ENCODE measurements at places on chromosomes 5 and 9.
A peak's percentile ranks its signal among the peaks of the same experiment; 100 is the strongest.

DNA sequence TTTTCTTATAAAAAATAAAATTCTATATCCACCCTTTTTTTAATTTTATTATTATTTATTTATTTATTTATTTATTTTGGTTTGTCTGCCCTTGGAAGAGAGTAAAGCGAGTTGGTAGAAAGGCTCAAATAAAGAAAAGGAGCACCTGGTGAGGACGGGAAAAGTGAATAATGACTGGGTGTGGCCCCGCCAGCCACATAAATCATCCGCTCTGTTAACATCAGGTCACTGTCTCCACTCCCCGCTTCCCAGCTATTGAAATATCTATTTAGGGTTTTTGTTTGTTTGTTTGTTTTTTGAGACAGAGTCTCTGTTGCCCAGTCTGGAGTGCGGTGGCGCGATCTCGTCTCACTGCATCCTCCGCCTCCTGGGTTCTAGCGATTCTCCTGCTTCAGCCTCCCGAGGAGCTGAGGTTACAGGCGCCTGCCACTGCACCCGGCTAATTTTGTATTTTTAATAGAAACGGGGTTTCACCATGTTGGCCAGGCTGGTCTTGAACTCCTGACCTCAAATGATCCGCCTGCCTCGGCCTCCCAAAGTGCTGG is 844 bp downstream of the POLR3G start:
- no peak for DNase-seq

DNA sequence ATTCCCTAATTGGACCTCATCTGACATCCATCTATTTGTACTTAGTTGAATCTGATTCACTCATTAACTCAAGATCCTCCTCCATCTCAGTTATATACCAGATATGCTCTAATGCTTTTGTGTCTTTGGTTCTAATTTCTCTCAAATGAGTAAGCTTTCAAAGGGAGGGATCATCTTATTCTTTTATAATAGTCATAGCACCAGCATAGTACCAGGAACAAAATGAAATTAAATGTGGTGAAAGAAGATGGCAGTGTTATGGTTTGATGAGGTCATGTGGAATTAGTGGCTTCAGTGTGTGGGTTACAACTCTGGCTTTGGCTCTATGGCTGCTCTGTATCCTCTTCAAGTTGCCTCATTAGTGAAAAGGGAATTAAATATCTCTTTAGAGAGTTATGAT is 32.5 kb upstream of the ZNF366 start:
- DNase-seq: no peak

GRCh38 chr5:40410964-40411635 is 268.6 kb upstream of the PTGER4 start:
- no peak for DNase-seq

GRCh38 chr5:56479126-56479525 is 246.0 kb upstream of the ANKRD55 start:
- DNase-seq: no peak

- no peak for DNase-seq
These were observed 31.1 kb upstream of the CPLX2 start for GRCh38 chr5:175840050-175840841.

DNA sequence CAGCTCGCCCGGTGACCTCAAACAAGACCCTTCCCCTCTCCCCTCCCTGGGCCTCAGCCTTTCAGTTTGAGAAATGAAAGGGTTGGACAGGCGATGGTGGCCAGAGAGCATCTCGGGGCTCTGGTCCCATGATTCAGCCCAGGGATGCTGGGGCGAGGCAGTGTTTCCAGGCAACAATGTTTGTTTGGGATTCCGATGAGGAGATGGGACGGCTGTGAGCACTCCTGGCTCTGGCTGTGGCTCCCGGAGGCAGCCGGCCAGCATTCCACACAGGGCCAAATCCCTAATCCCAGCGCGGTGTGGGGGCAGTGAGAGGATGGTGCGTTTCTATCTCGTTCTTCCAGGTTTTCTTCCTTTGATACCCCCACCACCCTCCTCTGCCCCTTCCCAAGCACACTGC is 66.0 kb downstream of the HMCN2 start:
- DNase-seq: no peak

- DNase-seq: no peak
These were observed 109.9 kb downstream of the EHMT1 start for GRCh38 chr9:137728444-137729311.

GRCh38 chr9:76658510-76659231 is 105.6 kb upstream of the PCA3 start:
- DNase-seq: no peak

DNA sequence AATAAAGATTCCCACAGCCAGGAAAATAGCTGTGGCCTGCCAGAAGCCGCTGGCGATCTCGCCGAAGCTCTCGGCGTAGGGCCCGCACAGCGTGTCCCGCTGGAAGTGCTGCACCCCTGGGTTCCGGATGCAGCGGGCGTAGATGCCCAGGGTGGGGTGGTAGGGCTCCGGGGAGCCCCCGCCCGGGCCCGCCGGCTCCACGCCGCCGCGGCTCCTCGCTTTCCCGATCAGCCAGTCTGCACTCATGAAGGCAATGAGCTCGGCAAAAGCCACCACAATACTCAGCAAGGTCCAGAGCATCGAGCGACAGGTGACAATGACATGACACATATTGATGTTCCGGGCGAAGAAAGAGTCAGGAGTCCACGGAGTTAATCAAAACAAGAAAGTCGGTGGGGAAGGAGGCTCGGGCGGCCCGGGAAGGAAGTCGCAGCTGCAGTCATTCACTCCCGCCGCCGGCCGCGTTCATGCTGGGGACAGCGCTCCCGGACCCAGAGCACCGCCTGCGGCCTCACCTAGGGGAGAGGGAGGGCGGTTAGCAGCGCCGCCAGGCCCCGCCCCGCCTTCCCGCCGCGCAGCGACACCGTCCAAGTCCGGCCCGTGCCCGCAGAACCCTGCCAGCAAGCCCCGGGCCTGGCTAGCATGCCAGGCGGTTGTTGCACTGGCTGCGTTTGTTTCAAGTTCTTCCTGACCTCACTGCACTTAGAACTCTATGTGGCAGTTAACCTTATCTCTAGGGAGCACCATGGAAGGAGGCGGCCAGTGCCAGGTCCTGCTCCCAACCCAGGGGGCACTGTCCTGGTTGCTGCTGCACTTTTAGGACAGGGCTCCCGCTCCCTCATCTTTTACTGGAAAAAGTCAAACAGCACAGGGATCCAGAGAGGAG is 138.4 kb downstream of the LHFPL2 start:
- no peak for DNase-seq

GRCh38 chr9:136086213-136086881 is 8.7 kb downstream of the NACC2 start:
- DNase-seq: no peak

- DNase-seq: no peak
These were observed 60.5 kb downstream of the TLE1 start for GRCh38 chr9:81628897-81629296.

GRCh38 chr5:151004499-151004898 is 15.9 kb upstream of the GPX3 start:
- DNase-seq: no peak

DNA sequence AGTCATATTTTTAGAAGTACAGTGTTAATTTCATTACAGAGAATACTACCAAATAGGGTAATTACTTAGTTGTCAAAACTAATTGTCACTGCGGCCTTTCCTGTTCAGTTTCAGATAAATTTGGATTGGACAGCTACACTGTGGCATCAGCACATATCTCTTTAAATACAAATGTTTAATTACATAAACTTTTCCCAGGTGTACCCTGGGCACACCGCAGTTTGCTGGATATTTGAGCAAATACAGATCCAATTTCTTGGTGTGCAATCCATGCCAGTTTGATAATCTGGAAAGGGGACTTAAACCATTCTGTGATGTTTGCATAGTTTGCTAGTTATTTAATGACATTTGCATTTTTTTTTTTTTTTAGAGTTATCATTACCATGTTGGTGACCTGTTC is 10.8 kb downstream of the ATP6V0E1 start:
- no peak for DNase-seq

GRCh38 chr9:118364266-118365106 is 660.3 kb downstream of the TLR4 start:
- DNase-seq: no peak

GRCh38 chr5:97363577-97363976 is 180.5 kb upstream of the RIOK2 start:
- no peak for DNase-seq

GRCh38 chr9:23801523-23801922 is 24.5 kb downstream of the ELAVL2 start:
- DNase-seq: no peak

GRCh38 chr9:132077881-132078698 is 1.6 kb downstream of the MED27 start:
- DNase-seq: no peak

DNA sequence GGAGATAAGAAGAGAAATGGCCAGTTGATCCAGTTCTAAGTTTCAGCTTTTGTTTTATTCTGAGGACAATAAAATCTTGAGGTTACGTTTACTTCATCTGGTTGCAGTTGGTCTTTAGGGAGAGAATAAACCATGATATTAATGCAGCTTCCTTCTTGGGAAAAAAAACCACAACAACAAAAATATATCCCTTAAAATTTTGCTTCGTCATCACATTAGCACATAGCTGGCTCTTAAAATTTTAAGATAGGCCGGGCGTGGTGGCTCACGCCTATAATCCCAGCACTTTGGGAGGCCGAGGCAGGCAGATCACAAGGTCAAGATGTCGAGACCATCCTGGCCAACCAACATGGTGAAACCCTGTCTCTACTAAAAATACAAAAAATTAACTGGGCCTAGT is 86.4 kb downstream of the EQTN start:
- no peak for DNase-seq

DNA sequence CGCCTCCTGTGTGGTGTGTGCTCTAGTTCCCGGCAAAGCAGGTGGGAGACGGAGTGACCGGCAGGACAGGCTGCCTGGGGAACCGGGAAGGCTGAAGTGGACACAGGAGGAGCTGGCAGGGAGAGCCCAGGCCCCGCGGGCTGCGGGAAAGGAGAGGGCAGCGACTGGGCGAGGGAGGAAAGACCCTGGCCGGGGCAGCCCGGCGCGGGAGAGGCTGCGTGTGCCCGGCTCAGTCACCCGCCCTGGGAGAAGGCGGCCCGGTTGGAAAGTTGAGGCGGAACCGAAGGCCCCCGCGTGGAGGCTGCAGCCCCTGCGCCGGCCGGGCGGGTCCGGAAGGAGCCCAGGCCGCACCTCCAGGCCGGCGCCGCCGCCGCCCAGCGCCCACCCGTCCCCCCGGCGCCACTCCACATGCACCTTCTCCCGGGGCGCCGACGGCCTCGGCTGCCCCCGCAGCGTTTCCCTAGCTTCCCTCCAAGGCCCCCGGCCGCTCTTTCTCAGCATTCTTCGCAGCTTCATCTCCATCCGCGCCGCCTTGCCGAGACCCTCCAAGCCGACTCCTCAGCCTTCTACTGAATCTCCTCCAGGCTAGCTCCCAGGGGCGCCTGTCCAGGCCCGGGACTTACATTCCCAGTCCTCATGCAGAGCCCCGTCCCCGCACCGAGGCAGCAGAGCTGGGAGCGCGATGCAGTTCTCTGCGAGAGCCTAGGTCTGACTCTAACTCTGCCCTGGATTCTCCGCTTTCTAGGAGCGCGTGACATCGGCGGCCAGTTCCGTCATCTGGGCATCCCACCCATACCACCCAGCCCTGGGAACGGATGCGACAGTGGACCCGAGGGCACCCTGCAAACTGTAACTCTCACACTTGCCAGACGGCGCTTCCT is 152.0 kb downstream of the ERCC6L2 start:
- DNase-seq: no peak

DNA sequence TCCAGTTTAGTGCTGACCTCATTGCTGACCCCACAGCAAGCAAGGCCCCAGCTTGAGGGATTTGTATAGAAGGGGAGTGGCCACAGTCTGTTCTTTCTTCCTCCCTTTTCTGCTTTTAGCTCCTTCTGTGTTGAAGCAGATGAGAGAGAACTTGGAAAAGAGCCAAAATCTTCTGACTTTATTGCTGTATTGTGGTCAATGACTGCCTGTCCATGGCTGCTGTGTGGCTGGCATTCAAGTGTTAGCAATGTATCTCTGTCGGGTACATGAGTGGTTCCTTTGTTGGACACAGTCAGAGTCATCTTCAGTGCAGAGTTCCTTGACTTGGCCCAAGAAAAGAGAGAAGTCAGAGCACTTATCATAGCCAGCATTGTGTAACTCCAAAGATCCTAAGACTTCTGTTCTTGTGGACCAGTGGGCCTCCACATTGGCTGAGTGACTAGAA is 154.1 kb downstream of the LRRC70 start:
- no peak for DNase-seq

GRCh38 chr5:181246276-181247049 is 2.8 kb upstream of the RACK1 start:
- peak; percentile 57 for DNase-seq

DNA sequence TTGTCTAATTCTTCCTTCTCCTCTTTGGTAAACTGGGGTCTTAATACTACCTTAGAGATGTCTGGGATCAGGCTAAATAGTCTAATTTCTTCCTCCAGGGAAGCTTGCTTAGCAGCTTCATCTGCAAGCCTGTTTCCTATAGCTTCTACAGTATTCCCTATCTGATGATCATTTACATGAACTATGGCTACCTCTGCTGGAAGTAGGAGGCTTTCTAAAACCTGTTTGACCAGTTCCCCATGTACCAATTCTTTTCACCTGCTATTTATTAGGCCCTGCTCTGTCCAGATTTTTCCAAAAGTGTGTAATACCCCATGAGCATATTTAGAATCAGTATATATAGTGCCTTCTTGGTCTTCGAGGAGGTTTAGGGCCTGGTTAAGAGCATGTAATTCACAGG is 619.8 kb downstream of the HINT1 start:
- DNase-seq: no peak

GRCh38 chr5:53418826-53419658 is 61.4 kb upstream of the FST start:
- DNase-seq: no peak

- DNase-seq: no peak
These were observed 225.7 kb downstream of the FSTL4 start for GRCh38 chr5:133386662-133387061.

Data from stimulated activated CD8-positive, alpha-beta memory T cell treated with anti-CD3 and anti-CD28 coated beads, Interleukin-15, amount 100 ng/mL, for 24 hours (primary cell).